ENCODE measurements at places on chromosomes 3 and 15.

DNA sequence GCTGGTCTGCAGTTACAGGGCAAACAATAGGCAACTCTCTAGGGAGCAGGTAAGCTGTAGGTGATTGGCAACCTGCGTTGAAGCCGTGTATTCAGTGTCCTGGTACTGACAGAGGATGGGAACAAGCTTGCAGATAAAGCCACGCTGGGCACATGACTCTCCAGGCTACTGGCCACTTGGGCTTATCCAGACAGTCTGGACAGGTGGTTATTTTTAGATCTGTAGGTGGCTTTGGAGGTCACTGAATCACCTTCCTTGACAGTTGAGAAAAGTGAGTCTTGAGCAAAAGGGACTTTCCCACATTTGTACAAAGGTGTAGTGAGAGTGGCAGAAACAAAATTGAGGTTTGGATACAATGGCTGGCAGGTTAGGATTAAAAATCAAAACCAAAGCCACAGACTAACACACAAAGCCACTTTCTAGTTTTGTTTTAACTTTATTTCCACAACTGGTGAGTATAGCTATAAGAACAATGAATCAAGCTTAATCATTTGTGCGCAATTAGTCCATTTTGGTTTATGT, 22.3 kb upstream of the IL1RAP start:
- no peak for DNase-seq

DNA sequence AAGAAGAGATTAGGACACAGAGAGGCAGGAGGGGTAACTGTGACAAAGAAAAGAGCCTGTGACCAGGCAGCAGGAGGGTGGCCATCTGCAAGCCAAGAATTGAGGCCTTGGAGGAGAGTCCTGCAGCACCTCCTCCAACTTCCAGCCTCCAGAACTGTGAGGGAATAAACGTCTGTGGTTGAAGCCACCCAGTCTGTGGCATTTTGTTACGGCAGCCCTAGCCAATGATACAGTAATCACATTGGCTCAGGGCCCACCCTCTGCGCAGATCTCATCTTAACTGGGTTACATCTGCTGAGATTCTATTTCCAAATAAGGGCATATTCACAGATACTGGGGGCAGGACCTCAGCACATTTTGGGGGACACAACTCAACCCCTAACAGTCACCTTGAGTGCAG, 11.3 kb downstream of the SELENOS start:
- no peak for DNase-seq

DNA sequence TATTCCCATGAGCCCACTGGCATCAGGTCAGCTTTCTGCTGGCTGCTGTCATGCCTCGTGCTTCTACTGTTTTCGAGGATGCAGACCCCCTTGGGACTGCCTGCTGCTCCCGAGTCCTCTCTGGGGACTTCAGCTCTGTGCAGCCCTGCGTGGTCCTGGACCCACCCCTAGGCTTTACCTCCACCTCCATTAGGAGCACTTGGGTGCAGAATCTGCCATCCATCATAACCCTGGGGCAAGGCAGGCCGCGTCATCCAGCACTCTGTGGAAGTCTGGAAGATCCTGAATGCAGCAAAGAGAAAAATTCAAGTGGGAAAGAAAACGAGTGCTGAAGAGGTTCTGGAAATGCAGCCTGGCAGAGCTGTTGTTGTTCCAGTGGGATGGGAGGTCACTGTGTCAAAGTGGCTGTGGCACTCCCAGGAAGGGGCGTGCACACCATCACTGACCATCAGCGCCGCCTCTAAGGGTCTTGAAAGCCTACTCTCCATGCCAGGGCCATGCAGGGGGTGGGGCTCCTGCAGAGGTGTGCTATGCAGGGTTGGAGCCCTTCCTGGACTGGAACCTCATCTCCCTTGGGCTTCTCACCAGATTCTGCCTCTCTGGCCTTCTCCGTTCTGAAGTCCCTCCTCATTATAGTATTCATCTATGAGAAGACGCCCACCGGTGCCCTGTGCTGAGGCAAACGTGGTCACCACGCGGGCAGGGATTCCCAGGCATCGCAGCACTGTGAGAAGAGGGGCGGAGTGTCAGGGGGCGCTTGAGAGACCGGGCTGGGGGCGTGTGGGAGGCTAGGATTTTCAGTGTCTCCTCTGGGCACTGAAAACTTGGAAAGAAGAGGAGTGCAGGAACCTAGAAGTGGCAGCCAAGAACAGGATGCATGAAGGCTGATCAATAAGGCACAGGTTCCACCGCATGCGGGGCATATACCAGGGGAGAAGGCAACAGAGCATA, 12.5 kb downstream of the EPB42 start:
- DNase-seq = no peak

- DNase-seq = no peak
Measured at GRCh38 chr15:101056366-101057334, 137.5 kb downstream of the LRRK1 start.

- no peak for DNase-seq
Measured at GRCh38 chr3:189803254-189803653, 172.1 kb downstream of the TP63 start.

GRCh38 chr3:124685481-124685880, 44.8 kb upstream of the UMPS start:
- DNase-seq = no peak

DNA sequence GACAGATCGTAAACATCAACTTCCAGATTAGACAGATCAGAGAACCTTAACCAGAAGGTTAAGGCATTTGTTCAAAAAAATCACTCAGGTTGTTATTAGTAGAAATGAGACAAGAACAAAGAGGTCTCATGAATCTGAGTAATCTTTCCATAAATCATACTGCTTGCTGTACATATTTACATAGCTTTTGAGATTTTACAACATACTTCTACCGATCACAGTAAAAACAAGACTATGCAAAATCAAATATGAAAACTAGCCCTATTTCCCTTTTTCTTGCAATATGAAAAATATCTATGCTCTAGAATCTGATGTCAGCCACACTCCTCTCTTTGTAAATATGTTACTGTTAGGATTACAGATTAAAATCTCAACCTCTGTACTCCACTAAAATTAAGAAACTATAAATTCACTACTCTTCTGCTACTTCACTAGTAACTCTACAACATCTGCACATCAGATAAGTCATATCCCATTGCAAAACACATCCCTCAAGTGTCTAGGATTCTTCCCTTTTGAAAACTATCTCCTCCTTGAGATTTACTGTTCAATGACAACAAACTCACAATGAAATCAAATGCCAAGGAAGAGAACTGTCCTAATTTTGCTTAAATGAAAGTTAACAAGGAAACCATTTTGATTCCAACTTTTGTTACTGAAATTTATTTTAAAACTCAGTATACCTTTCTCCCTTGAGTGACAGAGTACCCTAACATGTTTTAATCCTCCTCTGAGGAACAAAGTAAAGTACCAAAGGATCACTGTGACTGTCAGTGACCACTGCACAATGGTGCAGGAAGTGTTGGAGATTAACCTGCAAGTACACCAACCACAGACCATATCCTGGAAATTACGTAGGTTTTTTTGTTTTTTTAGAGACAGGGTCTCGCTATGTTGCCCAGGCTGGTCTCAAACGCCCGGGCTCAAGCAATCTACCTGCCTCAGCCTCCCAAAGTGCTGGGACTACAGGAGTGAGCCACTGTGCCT, 12.8 kb downstream of the DCUN1D1 start:
- DNase-seq = no peak

GRCh38 chr3:59313365-59313764, 263.5 kb upstream of the CFAP20DC start:
- DNase-seq = no peak

Measured in D721Med (cell line).